ENCODE measurements at places on chromosomes 16 and 17.

DNA sequence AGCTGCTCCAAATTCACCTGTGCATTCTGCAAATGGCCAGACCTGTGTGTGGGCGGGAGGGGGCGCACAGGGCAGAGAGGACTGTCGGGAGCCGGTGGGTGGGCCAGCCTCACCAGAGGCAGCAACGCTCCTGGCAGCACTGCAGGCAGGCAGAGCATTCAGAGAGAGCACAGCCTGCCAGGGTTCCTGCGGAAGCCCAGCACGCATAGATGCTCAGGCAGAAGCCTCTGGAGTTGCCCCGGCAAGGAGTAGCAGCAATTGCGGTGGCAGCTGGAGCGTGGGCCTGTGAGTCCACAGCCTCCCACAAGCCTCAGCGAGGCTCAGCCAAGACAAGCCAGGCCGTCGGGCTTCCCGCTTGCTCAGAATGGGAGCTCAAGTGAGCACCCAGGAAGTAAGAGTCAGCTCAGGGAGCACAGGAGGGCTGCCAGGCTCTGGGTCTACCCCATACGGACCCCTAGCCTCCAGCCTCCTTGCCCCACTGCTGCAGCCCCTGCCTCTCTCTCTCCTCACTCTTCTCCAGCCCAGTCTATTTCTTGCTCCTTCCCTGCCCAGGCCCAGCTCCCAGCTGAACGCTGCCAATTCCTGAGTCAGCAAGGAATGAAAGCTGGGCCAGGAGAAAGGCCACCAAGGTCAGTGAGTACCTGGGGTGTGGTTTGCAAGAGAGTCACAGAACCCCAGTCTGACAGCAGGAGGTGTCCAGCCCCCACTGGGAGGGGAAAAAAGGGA lies 9.6 kb downstream of the EMC6 start:
- no peak for DNase-seq

GRCh38 chr16:75750528-75750927 lies 24.2 kb upstream of the CPHXL start:
- DNase-seq, result no peak

DNA sequence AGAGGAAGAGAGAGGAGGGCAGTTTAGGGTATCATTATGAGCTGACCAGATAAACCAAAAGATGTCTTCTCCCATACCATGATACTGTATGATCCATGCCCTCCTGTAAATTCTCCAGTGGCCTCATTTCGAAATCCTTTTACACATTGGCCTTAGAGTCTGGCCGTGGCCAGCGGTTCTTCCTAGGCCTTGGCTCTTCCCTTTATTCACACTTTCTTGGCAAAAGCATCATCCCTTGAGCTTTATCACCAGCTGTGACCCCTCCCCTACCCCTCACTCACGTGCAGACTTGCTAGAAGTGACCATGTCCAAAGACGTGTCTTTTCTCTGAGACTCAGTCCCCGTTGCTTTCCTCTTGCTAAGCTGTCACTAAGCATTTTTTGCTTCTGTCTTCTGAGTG lies 22.8 kb downstream of the KATNIP start:
- no peak for DNase-seq

GRCh38 chr16:54053891-54054820 lies 232.4 kb downstream of the IRX3 start:
- DNase-seq, result no peak

DNA sequence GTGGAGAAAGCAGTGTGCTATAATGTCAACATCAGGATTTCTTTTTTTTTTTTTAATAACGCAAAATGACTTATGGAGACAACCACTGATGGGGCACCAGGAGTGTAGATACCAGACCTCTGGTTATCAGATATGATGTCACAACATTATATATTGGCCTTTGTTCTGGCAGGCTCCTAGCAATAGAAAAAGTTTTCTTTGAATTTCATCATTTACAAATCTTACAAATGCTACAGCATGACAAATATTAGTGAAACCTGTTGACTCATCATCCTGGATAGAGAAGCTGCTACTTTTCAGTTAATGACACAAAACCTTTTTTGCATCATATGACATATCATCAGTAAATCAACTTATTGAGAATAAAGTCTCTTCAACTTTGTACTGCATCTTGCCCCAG lies 6.1 kb downstream of the THUMPD1 start:
- no peak for DNase-seq

DNA sequence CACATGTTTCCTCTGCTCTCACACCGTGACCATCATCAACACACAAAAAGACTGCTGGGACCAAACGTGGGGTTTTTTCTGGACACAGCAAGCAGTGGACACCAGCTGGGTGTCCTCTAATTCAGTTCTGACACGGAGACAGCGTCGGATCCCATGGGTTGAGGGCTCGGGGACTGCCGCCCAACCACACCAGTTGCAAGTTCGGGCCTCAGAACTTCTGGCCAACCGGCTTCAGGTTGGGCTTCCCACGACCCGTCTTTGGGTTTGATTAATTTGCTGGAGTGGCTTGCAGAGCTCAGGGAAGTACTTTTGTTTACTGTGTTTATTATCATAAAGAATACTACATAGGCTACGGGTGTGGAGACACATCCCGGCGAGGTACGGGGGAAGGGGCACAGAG lies 97.8 kb downstream of the BANP start:
- no peak for DNase-seq

- DNase-seq, result no peak
These were observed 240.7 kb downstream of the MAP2K6 start for GRCh38 chr17:69654981-69655855.

GRCh38 chr16:58021661-58022551 lies 3.6 kb upstream of the MMP15 start:
- DNase-seq, result no peak

- peak; percentile 32 for DNase-seq
These were observed 15.3 kb downstream of the TBCD start for GRCh38 chr17:82767041-82767754.

- DNase-seq, result no peak
These were observed 96.6 kb downstream of the SPECC1 start for GRCh38 chr17:20105539-20106280.

DNA sequence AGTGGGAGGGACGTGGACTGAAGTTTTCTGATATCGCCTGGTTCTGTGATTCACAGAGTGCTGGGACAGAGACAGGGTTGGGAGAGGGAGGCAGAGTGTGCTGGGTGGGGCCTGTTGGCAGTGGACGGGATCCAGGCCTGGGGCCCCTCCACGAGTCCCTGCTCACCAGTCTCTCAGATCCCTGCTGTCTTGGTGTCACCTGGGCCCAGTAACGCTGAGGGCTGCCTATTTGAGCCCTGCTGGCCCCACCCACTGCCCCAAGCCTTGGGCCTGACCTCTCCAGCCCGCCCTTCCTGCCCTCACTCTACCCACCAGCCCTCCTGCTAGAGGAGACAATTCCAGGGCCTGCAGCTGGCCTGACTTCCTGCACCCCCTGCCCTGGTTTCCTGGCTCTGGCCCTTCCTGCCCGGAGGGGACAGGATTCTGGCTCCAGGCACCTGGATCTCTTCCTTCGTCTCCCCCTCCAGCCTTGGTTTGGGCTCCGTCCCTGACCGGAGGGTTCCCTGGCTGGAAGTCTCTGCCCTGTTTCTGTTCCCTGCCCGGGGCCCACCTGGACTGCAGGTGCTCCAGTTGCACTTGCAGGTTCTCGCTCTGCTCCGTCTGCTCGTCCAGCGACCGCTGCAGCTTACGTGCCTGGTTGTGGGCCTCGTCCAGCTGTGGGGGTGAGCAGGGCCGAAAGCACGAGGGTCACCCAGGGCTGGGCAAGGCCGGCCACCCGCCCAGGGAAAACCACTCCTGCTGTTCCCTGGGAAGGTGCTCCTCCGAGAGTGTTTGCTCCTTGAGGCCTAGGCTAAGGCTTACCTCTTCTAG lies 21.4 kb downstream of the CCDC102A start:
- DNase-seq, result no peak

DNA sequence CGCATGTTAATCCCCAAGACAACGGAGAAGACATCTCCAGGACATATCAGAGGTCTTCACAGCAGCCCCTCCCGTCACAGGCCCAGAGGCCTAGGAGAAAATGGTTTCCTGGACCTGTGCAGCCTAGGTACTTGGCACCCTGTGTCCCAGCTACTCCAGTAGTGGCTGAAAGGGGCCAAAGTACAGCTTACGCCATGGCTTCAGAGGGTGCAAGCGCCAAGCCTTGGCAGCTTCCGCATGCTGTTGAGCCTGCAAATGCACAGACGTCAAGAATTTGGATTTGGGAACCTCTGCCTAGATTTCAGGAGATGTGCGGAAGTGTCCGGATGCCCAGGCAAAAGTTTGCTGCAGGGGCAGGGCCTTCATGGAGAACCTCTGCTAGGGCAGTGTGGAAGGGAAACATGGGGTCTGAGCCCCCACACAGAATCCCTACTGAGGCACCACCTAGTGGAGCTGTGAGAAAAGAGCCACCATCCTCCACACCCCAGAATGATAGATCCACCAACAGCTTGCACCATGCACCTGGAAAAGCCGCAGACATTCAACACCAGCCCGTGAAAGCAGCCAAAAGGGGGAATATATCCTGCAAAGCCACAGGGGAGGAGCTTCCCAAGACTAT lies 159.3 kb upstream of the COX10 start:
- no peak for DNase-seq

DNA sequence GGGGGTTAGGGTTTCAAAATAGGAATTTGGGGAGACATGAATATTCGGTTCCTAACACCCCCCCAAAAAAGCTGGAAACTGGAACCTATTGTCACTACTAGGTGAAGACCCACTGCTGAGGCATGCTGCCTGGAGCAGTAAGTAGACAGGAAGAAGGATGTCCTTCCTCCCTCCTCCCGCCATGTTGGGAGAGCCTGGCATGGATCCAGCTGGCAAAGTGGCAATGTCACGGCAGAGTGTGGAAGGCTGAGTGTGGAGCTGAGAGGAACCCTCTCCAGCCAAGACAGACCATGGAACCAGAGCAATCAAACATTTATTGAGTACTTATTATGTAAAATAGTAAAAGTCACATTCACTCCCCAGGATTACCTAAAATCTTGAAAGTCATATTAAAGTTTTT lies 49.0 kb downstream of the CCDC182 start:
- no peak for DNase-seq

- DNase-seq, result no peak
These were observed 28.6 kb upstream of the TNS4 start for GRCh38 chr17:40529991-40530390.

GRCh38 chr17:27244491-27245223 lies 49.3 kb upstream of the WSB1 start:
- peak; percentile 6 for DNase-seq

GRCh38 chr16:11857161-11857560 lies 5.8 kb upstream of the RSL1D1 start:
- DNase-seq, result no peak

DNA sequence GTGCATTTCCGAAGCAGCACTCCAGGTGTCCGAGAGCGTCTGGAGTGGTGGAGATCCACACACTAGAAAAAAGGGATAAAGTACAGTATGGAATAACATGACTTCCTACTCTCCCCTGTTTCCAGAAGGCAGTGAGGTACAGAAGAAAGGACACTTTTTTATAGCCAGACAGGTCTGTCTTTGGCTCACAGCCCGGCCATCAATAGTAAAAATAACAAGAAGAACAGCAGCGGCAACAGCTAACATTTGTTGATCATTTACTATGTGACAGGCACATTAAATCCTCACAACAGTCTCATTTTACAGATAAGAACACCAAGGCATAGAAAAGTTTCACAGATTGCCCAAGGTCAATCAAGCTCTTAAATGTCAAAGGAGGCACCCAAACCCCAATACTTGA lies 16.2 kb downstream of the DYNLRB2 start:
- DNase-seq, result no peak

DNA sequence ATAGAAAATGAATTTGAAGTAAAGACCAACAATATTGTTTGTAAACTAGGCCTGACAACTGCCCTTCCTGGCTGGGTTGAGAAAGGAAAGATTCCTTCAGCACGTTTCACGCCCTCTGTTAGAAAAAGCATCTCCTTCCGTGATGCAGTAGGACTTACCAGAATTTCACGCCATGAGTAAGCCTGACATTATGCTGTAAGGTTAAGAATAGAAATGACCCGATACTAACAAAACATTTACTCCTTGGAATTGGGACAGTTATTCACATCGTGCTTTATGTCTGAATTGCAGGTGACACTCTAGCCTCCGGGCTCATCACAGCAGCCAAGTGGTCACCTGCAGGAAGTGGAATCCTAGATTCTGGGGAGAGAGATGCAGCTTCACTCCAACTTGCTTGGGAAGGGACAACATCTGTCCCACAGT lies 17.5 kb downstream of the MARCHF10 start:
- no peak for DNase-seq

DNA sequence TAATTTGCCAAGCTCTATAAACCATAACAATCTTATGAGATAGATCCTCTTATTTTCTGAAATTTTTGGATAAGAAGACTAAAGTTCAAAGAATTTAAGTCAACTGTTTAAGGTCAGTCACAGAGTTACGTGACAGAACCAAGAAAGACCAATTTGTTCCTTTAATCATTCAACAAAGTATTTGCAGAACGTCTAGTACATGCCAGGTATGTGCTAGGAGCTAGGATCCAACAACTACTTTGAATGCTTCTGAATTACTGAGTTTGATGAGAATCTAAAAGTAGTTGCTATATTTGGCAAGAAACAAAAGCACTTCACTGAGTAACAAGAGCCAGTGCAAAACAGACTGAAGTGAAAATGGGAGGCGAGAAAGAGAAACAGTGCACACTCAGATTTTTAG lies 15.0 kb downstream of the GLOD4 start:
- DNase-seq, result no peak

DNA sequence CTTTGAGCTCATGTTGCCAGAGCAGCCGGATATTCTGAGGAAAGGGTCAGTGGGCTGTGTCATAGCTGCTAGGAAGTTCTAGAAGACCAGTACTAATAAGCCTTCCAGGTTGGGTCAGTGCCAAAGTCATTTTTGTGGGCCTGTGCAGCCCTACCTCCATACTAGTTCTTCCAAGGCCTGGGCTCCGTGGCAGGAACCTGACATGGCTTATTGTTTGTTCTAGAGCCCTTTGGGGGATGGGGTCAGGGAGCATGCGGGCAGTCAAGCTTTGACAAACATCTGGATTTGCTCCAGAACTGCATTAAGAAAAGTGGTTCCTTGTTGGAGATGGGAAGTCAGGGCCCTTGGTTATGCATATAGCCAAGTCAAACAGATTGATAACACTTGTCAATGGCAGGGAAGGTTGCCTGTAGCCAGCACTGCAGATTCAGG lies 7.6 kb downstream of the ALKBH5 start:
- no peak for DNase-seq

DNA sequence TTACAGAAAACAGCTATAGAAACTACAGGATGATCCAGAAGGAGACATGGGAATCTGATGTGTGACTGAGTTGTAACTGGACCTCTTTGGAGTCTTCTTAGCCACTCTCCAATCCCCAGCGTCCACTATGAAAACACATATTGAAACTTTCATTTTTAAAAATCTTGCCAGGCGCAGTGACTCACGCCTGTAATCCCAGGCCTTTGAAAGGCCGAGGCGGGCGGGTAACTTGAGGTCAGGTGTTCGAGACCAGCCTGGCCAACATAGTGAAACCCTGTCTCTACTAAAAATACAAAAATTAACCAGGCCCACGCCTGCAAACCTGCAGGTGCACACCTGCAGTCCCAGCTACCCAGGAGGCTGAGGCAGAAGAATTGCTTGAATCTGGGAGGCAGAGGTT lies 53.3 kb downstream of the HIC1 start:
- DNase-seq, result no peak

- no peak for DNase-seq
These were observed 69.8 kb downstream of the TMEM100 start for GRCh38 chr17:55652825-55653224.

GRCh38 chr17:4548061-4548461 lies 7.1 kb downstream of the MYBBP1A start:
- DNase-seq, result no peak

- DNase-seq, result no peak
These were observed 9.0 kb downstream of the WWOX start for GRCh38 chr16:78108451-78108850.

- DNase-seq, result no peak
These were observed 655 bp upstream of the GPR139 start for GRCh38 chr16:20074099-20074991.
